Activated CD4-positive, alpha-beta memory T cell treated with anti-CD3 and anti-CD28 coated beads for 36 hours (primary cell): ENCODE measurements at places on chromosomes 3 and 15. TPM values are rescaled to one million over a fixed set of nuclear protein-coding genes. Genes with fewer than 3 reads are reported as not detected.

RETNLB gene
- total RNA-seq, result not detected

DNA sequence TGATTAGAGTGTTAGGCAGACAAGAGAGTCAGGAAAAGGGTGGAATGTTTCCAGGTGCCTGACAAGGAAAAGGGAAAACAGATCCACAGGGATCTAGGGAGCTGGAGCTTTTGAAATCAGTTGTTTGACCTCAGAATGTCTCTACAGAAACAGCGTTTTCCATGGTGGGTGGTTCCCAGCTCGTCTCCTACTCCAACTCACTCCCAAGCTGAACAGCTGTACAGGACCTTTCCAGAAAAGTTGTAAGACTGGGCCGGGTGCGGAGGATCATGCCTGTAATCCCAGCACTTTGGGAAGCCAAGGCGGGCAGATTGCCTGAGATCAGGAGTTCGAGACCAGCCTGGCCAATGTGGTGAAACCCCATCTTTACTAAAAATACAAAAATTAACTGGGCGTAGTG is 55.7 kb upstream of the RYK start:
- H3K4me1 ChIP-seq, result peaks cover 2% of the 10 kb centered on the region
- H3K27me3 ChIP-seq, result peaks cover 24% of the 10 kb centered on the region
- H3K4me3 ChIP-seq, result no peak overlapping the region
- DNase-seq, result no peak

DNA sequence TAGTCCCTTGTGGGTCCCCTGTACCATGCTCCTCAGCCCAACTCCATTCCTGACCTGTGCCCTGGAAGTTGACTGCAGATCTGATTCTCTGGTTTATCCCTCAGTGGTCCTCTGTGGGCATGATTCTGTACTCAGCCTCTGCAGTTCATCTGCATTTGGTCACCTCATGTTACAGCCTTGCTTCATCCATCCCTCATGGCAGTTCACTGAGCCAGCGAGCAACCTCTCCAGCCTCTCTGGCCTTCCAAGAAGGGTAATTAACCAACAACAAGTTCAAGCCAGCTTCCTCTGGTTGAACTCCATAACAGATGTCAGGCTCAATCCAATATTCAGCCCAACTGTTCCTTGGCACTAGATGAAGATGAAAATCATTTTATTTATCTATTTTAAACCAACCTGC is 509.5 kb downstream of the NTRK3 start:
- DNase-seq, result no peak
- no peak overlapping the region for H3K27ac ChIP-seq
- no peak overlapping the region for H3K4me3 ChIP-seq
- no peaks in the 10 kb centered on the region for H3K36me3 ChIP-seq

- H3K27me3 ChIP-seq, result peaks cover 14% of the 10 kb centered on the region
- H3K4me3 ChIP-seq, result no peak overlapping the region
- H3K36me3 ChIP-seq, result no peaks in the 10 kb centered on the region
- H3K4me1 ChIP-seq, result peaks cover 10% of the 10 kb centered on the region
Measured at GRCh38 chr3:93969443-93969842, 4.3 kb downstream of the PROS1 start.

LTK gene
- 0.34 TPM for total RNA-seq

ATP10A gene
- total RNA-seq, result 15.9 TPM

GRCh38 chr15:81410318-81410753 is 36.3 kb upstream of the TMC3 start:
- peaks cover 20% of the 10 kb centered on the region for H3K27me3 ChIP-seq
- H3K36me3 ChIP-seq, result no peaks in the 10 kb centered on the region
- no peak overlapping the region for H3K27ac ChIP-seq
- H3K4me1 ChIP-seq, result peaks cover 9% of the 10 kb centered on the region
- DNase-seq, result peak; percentile 11
- no peak overlapping the region for H3K4me3 ChIP-seq

TEX9 gene
- 1.3 TPM for total RNA-seq

DNA sequence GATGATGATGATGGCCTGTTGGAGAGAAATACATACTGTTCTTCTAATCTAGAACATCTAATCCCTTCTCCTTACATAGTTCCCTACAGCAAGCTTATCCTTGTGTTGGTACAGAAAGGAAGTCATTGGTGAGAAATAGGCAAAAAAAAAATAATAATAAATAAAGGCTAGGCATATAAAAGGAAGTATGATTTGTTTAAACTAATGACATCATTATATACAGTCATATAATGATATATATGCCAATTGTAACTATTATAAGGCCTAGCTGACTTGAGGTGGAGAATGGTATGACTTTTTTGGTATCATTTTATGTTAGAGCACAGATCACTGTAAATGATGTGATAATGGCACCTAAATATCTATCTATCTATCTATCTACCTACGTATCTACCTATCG is 142.4 kb downstream of the DUT start:
- H3K4me3 ChIP-seq, result no peak overlapping the region
- no peak overlapping the region for H3K27ac ChIP-seq
- DNase-seq, result no peak
- no peaks in the 10 kb centered on the region for H3K27me3 ChIP-seq
- no peaks in the 10 kb centered on the region for H3K4me1 ChIP-seq

DNA sequence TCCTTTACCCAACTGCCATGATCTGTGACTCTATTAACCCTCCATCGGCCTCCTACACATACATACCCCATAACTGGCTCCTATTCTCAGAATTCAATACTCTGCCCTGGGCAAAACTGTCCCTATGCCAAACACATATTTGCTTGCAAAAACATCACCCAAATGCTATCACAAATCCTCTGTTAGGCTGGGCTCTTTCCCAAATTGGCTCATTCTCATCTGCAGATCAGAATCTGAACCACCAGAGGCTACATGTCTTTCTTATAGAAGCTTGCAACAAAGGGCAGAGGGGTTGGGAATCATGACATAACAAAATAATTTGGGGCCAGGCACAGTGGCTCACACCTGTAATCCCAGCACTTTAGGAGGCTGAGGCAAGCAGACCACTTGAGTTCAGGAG is 45.4 kb upstream of the GOLM2 start:
- no peaks in the 10 kb centered on the region for H3K36me3 ChIP-seq
- H3K4me3 ChIP-seq, result no peak overlapping the region
- no peaks in the 10 kb centered on the region for H3K4me1 ChIP-seq
- H3K27ac ChIP-seq, result no peak overlapping the region
- H3K27me3 ChIP-seq, result peaks cover 3% of the 10 kb centered on the region

DNA sequence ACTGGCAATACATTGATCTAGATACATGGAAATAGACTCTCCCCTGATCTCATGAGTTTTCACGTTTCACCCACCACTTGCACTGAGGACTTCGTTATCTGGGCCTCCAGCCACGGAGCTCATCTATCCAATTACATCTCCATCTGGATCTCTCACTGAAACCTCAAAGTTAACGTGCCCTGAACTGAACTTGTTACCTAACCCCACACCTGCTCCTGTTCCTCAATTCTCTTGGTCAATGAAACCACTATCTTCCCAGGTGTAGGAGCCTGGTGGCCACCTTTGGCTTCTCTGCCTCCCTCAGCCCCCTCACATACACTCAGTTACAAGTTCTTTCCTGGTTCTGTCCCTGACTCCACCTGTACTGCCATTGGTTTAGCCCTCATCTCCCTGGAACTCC is 9.7 kb downstream of the DGKG start:
- H3K4me1 ChIP-seq, result no peaks in the 10 kb centered on the region
- H3K27me3 ChIP-seq, result peaks cover 7% of the 10 kb centered on the region
- H3K4me3 ChIP-seq, result no peak overlapping the region
- H3K27ac ChIP-seq, result no peak overlapping the region
- no peak for DNase-seq
- no peaks in the 10 kb centered on the region for H3K36me3 ChIP-seq

DNA sequence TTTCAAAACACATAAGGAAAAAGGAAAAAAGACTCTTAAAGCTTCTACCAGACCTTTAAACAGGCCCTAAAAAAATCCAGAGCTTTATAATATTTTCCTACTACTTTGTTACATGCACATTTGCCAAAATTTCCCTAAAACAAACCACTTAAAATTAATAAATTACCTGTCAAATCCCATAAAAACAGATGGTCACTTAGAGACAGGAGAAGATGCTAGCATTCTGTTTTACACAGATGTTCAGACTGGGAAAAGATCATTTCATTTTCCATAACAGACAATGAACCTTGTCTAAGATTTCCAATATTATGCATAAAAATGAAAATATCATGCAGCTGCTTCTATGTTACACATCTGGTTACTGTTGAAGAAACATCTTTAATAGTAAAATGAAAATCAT is 66.6 kb downstream of the SUCLG2 start:
- H3K27ac ChIP-seq, result no peak overlapping the region
- peaks cover 33% of the 10 kb centered on the region for H3K4me1 ChIP-seq
- H3K36me3 ChIP-seq, result peaks cover 42% of the 10 kb centered on the region
- H3K27me3 ChIP-seq, result no peaks in the 10 kb centered on the region

- no peak overlapping the region for H3K27ac ChIP-seq
- no peaks in the 10 kb centered on the region for H3K27me3 ChIP-seq
- no peak overlapping the region for H3K4me3 ChIP-seq
- no peak for DNase-seq
- H3K36me3 ChIP-seq, result no peaks in the 10 kb centered on the region
- H3K4me1 ChIP-seq, result no peaks in the 10 kb centered on the region
Measured at GRCh38 chr3:154954757-154955156, 125.4 kb upstream of the MME start.

CHDH gene
- total RNA-seq, result 0.41 TPM
